ENCODE measurements at places on chromosomes 2 and 18. TPM values are rescaled to one million over a fixed set of nuclear protein-coding genes. Genes with fewer than 3 reads are reported as not detected.

Gene SMC6
- 13.3 TPM for total RNA-seq

Gene ALPI
- not detected for total RNA-seq

Gene ALPG
- not detected for total RNA-seq

Gene DCDC2C
- not detected for total RNA-seq

Gene INPP5D
- total RNA-seq: 4.9 TPM

Gene FIGN
- 12.9 TPM for total RNA-seq

Gene L3MBTL4
- total RNA-seq: 3.5 TPM

Gene MYOM1
- 667 TPM for total RNA-seq

Gene HOXD3
- total RNA-seq: not detected

Gene GTF2A1L
- not detected for total RNA-seq

Gene TRIM43
- not detected for total RNA-seq

Gene CFAP65
- total RNA-seq: not detected

Gene GRB14
- 39.3 TPM for total RNA-seq

Gene SKA1
- total RNA-seq: 0.44 TPM

Gene ATP8B1
- 8.6 TPM for total RNA-seq

Gene ZSCAN30
- total RNA-seq: 13.3 TPM

Gene MBD5
- 21.9 TPM for total RNA-seq

Gene COLEC11
- total RNA-seq: 4.9 TPM

Gene MRPL30
- total RNA-seq: 34.8 TPM

Gene CRYBA2
- not detected for total RNA-seq

Gene SERPINB2
- not detected for total RNA-seq

Gene KCNS3
- 4.0 TPM for total RNA-seq

Gene TAF1B
- 4.2 TPM for total RNA-seq

Gene INHBB
- total RNA-seq: 3.2 TPM

Gene FOXI3
- not detected for total RNA-seq

Gene CCDC150
- 0.66 TPM for total RNA-seq

Gene VSNL1
- 15.8 TPM for total RNA-seq

Gene ERFE
- total RNA-seq: 0.44 TPM

Gene TCF23
- total RNA-seq: 0.08 TPM

Gene BZW1
- 63.2 TPM for total RNA-seq

Gene RIT2
- total RNA-seq: not detected

Gene DAW1
- total RNA-seq: 0.19 TPM

Gene PID1
- total RNA-seq: 7.8 TPM

Gene LIMS1
- 77.0 TPM for total RNA-seq

Gene STK16
- total RNA-seq: 19.2 TPM

Gene ABCG5
- total RNA-seq: not detected

Gene SELENOI
- total RNA-seq: 10.8 TPM

Gene EVA1A
- 0.41 TPM for total RNA-seq

Measured in left ventricle myocardium inferior (tissue), 1 donor.